ENCODE measurements at places on chromosomes 7 and 10.

DNA sequence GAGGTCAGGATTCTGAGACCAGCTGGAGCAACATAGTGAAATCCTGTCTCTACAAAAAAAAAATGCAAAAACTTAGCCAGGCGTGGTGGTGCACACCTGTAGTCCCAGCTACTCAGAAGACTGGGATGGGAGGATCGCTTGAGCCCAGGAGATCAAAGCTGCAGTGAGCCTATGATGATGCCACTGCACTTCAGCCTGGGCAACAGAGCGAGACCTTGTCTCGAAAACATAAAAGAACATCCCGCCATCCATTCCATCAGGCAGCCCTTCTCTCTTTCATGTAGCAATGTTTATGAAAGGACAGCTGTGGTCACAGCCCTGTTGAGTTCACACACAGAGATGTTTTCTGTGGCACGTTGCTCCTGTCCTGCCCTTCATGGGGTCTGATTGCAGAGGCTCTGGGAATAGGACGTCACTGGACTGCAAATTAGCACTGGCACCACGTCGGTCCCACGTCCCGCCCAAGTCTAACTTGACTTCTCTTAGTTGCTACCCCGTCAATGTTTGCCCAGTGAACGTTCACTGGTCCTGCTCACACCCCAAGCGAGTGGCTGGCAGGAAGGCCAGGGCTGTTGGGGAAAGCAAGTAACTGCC, 64.5 kb upstream of the MYL10 start:
- DNase-seq, result no peak

DNA sequence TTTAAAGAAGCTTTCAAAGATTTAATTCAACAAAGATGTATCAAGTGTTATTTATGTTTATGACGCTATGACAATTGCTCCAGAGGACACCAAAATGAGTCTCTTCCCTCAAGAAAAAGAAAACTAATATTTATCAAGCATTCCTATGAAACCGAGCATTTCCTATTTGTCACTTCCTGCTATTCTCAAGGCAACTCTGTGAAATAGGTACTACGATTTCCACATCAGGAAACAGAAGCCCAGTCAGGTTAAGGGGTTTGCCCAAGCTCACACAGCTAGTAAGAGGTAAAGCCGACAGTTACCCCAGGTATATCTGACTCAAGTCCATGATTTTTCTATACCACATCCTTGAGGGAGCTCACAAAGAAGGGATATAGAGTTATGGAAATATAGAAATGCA, 85.9 kb downstream of the TRIL start:
- DNase-seq, result no peak

- peak; percentile 91 for DNase-seq
Measured at GRCh38 chr7:41047789-41048191, 655.1 kb downstream of the INHBA start.

DNA sequence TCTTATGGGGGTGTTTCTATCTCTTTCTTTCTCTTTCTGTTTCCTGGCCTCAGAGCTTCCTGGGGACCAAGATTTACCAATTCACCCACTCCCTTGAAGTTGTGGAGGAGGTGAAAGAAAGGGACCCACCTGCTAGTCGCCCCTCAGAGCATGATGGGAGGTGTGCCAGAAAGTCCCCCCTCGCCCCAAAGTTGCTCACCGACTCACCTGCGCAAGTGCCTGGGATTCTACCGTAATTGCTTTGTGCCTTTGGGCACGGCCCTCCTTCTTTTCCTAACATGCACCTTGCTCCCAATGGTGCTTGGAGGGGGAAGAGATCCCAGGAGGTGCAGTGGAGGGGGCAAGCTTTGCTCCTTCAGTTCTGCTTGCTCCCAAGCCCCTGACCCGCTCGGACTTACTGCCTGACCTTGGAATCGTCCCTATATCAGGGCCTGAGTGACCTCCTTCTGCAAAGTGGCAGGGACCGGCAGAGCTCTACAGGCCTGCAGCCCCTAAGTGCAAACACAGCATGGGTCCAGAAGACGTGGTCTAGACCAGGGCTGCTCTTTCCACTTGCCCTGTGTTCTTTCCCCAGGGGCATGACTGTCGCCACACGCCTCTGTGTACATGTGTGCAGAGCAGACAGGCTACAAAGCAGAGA, 12.2 kb downstream of the AQP1 start:
- no peak for DNase-seq

DNA sequence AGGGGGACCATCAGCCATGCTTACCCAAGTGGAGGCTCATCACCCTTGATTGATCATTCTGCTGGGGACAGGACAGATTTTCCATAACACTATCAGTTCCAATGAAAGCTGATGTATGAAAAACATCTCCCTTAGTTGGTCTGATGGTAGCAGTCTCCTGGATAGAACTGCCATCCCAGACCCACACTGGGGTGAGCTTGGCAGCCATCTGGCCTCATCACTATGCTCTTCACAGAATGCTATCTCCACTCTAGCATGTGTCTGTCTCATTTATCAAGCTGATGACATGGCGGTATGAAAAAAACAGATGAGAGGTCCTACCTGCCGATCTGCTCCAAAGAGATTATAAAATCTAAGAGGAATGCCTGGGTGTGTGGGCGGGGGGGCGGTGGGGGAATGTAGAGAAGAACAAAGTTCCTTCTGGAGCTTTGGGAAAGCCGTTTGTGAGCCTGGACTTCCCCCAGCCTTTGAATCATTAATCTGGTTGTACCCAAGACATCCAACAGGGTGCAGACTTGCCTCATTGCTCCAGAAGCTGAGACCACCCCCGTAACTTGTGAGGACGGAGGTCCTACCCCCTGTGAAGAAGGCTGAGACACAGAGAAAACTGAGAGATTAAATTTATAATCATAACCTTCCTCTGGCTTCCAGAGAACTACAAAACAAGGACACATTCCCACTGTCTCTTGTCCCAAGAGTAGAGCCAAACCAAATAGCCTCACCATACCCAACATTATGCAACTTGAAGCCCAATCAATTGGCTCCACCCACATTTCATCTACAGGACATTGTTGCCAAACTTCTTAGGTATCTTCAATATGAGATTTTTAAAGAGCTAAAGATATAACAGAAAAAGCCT, 340.8 kb downstream of the KCNMA1 start:
- DNase-seq, result no peak

DNA sequence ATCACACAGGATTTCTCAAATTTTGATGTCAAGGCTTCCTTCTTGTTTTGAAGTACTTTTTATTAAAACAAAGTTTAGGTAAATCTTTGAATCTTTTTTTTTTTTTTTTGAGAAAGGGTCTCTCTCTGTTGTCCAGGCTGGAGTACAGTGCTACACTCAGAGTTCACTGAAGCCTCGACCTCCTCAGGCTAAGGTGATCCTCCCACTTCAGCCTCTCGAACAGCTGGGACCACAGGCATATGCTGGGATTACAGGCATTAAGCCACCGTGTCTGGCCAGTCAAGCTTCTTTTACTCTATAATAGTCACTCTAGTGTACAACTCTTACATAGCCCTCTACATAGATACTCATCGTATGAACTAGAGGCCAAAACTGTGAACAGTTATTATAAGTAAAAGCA, 3.4 kb downstream of the RUFY2 start:
- DNase-seq, result no peak

- DNase-seq, result no peak
Measured at GRCh38 chr7:139086454-139086853, 23.1 kb downstream of the ZC3HAV1 start.

- DNase-seq, result no peak
Measured at GRCh38 chr7:31044529-31044928, 7.6 kb upstream of the ADCYAP1R1 start.

DNA sequence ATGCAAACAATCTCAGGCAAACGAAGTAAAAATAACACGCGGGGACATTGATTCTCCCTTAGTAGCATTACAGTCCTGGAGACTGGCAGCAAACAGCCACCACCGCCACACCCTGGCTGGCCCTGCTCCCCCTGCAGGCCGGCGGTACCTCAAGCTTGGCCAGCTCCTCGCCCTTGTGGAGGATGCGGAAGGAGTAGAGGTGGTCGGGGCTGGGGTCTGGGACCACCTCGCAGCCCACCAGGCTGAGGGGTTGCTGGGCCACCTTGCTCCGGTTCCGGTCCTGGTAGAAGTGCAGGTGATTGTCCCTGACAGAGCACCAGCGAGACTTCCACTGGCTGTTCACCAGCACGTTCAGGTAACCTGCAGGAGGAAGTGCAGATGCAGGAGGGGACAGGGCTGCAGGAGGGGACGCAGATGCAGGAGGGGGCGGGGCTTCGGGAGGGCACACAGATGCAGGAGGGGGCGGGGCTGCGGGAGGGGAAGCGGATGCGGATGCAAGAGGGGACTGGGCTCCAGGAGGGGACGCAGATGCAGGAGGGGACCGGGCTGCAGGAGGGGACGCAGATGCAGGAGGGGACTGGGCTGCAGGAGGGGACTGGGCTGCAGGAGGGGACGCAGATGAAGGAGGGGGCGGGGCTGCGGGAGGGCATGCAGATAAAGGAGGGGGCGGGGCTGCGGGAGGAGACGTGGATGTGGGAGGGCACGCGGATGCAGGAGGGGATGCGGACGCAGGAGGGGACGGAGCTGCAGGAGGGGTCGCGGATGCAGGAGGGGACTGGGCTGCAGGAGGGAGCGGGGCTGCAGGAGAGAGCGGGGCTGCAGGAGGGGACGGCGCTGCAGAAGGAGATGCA, 65.7 kb downstream of the VWA2 start:
- no peak for DNase-seq

DNA sequence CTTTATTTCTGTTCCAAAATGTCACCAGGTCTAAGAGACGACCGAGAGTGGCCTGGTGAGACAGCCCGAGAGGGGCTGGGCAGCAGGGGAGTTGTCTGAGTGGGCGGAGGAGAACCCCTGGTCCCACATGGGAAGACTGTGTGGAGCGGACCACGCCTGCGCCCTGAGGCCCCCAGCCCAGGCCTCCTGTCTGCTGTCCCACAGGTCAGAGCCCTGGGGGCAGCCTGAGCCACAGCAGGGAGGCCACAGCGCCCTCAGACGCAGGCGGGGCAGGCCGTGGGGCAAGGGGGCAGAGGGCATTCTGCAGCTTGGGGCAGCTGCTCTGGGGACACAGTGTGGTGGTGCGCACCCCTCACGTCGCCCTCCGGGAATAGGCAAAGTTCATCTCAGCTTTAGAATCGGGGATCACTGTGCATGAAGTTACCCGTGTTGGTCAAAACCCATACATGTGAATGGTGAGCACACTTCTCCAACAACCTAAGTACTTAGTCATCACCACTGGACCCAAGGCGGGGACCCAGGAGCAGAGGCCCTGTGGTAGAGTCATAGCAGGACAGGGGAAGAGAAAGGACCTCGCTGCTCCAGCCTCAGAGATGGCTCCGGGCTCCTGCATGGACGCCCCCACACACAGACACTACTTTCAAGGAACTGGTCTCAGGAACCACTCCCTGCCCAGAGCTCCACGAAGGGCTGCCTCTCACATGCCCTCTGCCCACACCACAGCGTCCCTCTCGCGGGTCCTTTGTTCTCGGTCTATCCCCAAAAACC, 214.7 kb downstream of the ELFN1 start:
- no peak for DNase-seq

DNA sequence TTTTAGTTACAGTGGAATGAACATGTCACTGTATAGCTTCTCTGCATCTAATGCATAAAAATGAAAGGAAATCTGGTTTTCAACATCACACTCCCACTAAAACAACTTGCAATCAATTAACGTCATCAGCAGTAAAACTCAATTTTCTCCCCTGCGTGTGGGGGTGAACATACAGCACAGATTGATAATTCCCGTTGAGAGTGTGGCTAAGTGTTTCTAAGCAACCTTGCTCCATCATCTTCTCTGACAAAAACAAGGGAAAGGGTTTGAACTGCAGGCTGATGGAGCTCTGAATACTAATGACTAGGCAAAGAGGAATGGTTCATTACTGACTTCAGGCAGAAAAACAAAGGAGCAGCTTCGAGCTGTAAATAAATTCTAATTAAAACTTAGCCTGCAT, 238.3 kb downstream of the PARD3 start:
- DNase-seq, result no peak

DNA sequence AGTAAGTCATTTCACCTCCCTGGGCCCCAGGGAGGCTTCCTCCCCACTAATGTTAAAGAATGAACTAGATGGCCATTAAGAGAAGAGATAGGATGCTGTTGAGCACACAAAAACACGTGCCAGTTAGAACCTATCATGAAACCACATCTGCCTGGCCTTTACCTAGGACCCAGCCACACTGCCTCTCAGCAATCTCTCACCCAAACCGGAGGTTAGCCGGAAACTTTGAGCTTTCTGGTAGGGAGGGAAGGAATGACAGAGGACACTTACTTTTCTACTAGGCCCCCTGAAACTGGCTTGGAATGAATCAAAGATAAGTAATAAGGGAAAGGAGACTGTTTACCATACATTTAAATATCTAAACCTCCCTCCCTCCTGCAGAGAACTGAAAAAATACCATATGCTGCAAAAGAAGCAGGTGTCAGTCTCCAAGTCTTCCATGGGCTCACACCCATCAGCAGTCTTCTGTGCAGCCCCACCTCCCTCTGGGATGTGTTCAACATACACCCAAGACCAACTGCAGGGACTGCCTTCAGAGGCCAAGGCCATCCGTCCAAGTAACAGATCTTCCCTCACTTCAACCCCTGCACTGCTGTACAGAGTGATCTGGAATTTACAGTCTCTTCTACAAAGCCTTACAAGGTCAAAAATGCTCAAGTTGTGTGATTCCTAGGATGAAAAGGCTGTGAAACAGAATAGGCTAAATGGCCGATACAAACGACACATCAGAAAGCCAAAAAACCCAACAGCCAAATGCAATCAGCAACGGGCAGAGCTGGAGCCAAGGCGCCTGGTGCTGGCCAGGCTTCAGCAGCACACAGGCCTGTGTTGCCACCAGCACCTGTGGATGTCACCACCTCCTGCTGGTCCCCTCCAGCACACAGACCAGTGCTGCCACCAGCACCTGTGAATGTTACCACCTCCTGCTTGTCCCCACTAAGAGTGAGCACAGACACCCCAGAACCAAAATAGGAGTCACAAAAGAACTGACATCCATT, 42.4 kb downstream of the SORBS1 start:
- no peak for DNase-seq

DNA sequence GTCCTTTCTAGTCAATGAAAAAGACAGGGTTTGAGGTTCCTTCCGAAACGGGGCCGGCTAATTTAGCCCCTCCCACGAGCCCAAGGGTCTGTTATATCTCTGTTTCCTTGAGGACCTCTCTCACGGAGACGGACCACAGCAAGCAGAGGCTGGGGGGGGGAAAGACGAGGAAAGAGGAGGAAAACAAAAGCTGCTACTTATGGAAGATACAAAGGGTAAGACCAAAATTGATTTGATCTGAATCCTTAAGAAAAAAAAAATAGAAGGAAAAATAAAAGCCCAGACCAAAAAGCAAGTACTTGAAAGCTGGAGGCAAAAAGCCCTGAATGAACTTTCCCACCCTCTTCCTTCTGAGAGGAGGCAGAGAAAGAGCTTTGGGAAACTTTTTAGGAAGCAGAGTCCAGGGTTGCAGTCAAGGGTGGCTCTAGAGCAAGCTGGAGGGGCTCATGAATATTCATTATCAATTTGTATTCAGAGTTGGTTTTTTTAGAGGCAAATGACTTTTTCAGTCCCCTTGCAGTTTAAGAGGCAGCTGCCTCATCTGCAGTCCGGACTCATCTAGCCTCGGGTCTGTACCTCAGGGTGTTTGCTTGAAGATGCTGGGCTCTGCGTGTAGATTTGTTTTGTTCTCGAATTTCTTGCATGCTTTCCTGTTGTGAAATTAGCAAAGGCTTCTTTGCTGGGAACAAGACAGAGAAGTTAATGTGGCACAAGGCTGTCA, at the start of gene ENTPD1:
Gene ENTPD1 (plus strand): TSS at position 123 of the 721 bp plus-strand sequence. CDS start 77 bp downstream, at position 200.
- peak; percentile 65 for DNase-seq

- peak; percentile 64 for DNase-seq
Measured at GRCh38 chr7:43758822-43759683, 573 bp downstream of the BLVRA start.

GRCh38 chr10:132110713-132111112, 45.0 kb downstream of the JAKMIP3 start:
- no peak for DNase-seq

Data from mesenchymal stem cell (in vitro differentiated cells and primary cell).